ENCODE measurements at places on chromosomes 2 and 18.

DNA sequence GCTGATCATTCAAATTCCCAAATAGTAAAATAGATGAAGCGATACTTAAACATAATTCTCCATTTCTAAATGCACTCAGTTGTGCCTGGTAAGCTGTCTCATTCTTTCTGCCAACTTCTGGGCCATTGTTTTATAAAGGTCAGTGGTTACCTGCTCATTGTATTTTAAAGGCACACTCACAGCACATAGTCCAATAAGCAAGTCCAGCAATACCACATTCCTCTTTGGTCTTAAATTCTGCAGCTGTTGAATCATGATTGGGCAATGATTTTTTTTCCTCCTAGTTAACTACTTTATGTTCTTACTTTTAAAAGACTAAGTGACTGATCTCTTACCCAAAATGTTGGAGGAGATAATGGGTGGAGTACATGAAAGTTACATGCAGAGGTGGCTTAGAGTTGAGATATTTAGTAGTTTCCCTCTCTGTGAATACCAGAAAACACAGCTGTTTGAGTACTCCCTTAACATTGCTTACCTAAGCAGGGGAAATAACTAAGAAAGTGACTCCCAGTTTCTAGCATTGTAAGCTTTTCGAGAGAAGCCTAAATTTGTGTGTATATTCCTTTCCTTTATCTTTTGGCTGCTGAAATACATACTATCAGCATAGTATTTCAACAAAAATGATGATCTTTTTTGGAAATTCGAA is 220.7 kb downstream of the CAMKMT start:
- DNase-seq, result no peak

DNA sequence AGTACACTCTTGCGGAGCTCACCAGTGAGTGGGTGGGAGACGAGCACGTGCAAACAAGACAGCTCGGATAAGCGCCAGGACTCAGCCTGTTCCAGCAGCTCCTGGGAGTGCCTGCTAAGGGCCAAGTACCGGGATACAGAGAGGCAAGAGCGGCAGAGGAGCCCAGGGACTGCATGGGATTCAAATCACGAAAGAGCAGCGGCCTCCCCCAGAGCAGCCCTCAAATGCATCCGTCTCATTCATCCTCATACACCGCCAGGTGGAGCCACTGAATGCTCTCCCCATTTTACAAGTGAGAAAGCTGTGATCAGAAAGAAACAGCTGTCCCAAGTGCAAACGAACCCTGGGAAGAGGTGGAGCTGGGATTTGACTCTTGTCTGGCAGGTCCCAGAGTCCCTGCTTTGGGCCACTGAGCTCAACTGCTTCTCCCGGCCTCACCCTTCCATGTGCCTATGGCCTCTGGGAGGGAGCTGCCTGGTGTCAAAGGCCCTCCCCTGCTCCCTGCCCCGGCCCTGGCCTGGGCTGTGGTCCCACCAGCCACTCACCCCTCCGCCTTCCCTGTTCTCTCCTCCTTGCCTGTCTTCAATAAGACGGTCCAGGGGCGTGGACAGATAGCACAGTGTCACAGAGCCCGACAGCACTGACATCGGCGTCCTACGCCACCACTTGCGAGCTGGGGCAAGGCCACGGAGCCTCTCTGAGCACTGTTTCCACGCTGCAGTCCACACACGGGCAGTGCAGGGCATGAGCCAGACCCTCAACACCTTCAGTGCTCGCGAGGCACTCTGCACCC is 72.8 kb upstream of the TAF1B start:
- DNase-seq, result peak; percentile 82

DNA sequence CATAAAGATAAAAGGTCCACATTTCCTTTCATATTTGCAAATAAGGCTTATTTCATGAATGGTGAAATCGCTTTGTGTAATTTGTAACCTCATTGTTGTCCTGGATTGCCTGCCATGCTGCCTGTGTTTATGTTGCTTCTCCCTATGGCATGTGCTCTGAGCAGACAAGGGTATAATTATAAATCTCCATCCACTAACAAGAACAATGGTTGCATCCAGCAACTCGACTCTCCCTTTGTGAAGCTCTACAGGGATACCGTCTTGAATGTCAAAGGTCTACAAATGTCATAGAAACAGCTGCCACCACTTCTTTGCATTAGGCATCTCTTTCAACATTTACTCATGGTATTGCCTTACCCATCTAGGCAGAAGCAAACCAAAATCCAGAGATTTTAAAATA is 209.6 kb downstream of the SLC8A1 start:
- peak; percentile 41 for DNase-seq

DNA sequence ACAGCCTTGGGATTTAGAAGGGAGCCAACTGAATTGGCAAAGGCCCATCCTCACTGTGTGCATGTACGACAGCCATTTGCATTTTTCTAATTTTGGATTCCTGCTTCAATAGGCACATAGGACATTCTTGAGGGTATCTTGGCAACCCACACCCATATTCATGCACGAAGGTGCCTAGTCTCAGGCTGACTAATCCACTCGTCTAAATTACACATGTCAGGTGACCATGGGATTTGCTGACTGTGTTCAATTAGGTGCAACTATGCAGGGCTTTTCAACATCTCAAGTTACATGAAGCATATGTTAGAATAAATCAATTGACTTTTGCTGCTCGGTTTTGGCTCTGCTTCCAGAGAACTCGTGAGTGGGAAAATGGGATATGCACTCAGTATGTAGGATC is 249.7 kb downstream of the SP3 start:
- DNase-seq, result no peak

GRCh38 chr2:29376541-29376940 is 261.3 kb downstream of the CLIP4 start:
- no peak for DNase-seq

DNA sequence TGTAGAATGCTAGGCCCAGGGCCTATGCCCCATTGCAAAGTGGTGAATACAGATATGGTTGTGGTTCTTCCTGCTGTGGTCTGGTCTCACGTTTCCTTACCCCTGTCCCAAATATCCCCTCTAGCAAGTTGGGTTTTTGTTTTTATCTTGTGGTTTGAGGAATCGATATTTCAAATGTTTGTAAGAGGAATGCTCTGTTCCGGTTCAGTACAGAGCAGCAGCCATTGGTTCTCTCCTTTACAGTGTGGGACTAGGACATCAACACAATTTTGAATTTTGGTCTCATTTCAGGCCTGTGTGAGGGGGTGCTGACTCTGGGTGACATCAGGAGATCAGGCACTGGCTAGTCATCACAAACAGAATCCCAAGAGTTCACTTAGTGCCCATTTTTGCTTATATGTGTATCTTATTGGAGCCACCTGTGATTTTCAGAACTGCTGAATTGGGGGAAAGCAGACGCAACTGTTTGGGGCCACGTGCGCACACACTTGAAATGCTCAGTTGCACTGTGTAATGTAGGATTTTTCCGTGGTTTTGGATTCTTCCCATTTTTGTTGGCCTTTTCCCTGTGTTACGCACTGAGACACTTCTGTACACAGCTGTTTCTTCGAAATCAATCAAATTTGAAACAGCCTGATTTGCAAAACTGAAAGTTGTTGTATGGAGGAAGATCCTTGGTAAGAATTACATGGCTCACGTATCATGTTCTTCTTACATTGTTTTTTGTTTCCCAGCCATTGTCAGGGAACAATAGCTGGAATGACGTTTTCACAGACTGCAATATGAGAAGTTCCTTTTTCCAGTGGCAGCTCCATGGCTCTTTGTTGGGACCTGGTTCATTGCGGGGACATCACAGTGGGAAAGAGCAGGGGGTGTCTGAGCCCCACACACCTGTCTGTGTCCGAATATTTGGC is 8.6 kb downstream of the SH3BP4 start:
- DNase-seq, result no peak

- DNase-seq, result no peak
These were observed 86.8 kb upstream of the TFPI start for GRCh38 chr2:187640926-187641510.

DNA sequence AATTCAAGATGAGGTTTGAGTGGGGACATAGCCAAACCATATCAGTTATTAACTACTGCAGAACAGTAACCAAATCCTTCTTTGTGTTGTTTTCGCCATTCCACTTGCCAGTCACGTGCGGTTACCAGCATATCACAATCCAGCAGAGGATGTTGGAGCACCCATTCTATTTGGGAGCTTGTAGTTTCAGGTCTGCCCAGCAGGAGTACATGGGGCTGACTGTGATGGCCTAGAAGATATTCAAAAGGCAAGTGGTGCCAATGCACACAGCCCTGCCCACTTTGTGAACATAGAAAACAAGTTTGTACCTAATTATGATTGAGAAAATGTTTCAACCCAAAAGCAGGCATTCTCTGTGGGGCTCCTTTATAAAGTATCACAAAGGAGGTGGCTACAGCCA is 57.0 kb downstream of the ZNF519 start:
- DNase-seq, result no peak

DNA sequence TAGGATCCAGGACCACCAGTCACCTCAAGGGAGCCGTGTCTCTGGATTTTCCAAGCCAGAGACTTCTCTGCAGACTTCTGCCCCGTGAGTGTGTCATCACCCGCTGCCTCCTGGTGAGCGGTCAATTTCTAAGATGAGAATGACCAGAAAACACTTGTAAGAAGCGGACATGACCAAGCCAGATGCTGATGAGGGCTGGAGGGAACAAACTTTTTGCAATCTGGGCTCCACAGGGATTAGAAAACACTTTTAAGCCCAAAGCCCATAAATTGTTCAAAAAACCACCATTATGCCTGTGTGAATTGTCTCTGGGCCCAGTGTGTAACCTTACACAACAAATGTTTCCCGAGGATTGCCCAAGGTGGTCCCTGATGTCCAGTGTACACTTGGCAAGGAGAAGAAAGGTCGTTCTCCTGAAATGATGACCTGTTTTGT is 5.3 kb upstream of the NPPC start:
- no peak for DNase-seq

DNA sequence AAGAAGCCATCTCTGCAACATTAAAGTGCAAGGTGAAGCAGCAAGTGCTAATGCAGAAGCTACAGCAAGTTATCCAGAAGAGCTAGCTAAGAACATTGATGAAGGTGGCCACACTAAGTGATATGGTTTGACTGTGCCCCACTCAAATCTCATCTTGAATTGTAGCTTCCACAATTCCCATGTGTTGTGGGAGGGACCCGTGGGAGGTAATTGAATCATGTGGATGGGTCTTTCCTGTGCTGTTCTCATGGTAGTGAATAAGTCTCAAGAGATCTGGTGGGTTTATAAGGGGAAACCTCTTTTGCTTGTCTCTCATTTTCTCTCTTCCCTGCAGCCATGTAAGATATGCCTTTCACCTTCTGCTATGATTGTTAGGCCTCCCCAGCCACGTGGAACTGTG is 11.4 kb downstream of the RDH14 start:
- no peak for DNase-seq

GRCh38 chr2:48247206-48247605 is 282.7 kb upstream of the STON1 start:
- DNase-seq, result no peak

- no peak for DNase-seq
These were observed 156.8 kb downstream of the UXS1 start for GRCh38 chr2:106037262-106037661.

DNA sequence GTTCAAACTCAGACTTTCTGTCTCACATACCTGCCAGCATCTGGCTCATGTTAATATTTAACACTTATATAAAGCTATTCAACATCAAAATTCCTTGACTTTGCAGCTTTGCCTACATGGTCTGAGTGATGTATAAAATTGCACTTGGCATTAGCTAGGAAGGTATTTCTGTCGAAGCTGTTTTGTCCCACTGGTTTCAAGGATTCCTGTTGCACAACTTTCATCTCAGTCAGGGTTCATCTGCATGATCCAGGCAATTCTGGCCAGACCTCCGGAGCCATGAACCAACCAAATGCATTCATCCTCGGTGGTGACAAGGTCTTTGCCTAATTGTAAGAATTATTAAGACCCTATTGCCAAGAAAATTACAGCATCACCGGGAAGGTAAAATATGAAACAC is 185.4 kb downstream of the ZEB2 start:
- DNase-seq, result no peak

DNA sequence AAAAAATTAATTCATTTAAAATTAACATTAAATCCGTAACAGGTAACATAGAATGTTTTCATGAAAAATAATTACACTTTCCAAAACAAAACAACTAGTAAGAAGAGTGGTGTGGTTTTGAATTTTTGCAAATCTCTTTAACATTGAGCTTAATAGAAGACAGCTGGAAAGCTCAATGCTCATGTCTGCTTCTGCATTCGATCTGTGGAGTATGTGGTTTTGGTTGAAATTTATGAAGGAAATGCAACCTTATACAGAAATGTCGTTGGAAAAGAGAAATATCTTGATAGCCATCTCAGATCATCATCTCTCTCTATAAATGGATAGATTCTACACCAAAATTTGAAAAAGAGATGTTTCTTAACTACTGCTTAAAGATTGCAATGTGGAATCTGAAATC is 17.3 kb upstream of the FHL2 start:
- no peak for DNase-seq

DNA sequence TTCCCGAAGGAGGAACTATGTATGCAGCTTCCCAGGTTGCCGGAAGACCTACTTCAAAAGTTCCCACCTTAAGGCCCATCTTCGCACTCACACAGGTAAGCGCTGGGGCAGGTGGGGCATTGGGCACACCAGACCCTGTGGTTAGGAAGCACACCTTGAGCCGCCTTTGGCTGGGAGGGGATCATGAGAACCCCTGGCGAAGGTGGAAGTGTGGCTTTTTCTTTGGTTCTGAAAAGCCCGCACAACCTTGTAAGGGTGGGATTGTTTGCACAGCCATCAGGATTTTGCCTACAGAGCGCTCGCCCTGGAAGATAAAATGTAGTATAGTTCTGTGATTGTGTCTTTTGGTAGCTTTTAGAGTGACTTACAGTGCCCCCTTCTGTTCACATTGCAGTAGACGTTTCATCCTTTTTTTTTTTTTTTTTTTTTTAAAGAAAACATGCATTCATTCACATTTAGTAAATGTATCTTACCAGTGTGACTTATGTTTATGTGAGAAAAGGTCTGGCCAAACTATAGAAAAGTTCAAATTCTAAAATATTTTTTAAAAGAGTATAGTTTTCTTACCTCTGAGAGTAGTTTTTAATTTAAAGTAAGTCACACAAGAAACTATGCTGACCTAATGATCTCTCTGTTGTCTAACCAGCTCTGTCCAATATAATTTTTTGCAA is 5.3 kb downstream of the KLF11 start:
- no peak for DNase-seq

DNA sequence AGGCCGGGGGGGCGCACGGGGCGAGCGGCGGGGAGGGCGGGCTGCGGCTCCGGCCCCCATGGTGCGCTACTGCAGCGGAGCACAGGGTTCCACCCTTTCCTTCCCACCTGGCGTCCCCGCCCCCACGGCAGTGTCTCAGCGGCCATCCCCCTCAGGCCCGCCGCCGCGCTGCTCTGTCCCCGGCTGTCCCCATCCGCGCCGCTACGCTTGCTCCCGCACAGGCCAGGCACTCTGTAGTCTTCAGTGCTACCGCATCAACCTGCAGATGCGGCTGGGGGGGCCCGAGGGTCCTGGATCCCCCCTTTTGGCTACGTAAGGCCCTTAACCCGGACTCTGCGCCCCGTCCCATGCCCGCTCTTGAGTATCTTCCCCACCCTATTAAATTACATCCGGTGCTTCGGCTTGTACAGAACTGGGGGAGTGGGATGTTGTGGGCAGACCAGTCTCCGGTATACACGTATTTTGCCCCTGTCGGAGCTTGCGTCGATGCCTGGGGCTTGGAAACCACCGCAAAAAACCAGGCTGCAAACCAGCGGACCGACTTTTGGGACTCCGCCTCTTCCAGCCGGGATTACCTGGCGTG is 598 bp upstream of the WBP1 start:
- DNase-seq, result peak; percentile 71

- DNase-seq, result no peak
These were observed 37.0 kb upstream of the GRHL1 start for GRCh38 chr2:9914384-9915065.
